ENCODE measurements at places on chromosomes 2 and 18.

GRCh38 chr2:240869109-240869955, 708 bp downstream of the AGXT start:
- DNase-seq = peak; percentile 33

- no peak for DNase-seq
Measured at GRCh38 chr2:227365833-227366232, 13.3 kb downstream of the TM4SF20 start.

DNA sequence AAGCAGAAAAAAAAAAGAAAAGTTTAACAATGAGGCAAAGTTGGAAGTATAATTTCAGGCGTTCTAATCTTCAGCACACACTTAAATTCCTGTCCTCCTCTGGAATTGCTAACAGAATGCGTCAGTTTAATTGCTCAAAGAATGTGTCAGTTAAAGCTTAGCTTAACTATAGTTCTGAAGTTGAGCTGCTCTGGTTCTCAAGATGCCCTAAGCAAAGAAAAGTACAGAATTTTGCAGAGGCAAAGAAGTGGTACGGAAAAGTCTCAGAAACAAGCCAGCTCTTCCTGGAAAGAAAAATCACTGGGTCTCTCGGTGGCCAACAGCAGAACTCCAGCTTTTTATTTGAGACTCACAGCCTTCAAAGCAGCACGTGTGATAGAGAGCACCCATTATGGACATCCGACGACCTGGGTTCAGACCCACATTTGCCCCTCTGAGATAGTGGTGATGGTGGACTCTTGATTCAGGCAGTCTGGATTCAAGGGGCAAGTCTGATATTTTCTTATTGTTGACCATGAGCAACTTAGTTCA, 22.2 kb upstream of the MYO3B start:
- DNase-seq = no peak

GRCh38 chr2:76506538-76506937, 795.8 kb upstream of the GCFC2 start:
- no peak for DNase-seq

- no peak for DNase-seq
Measured at GRCh38 chr2:96408616-96409015, 73.0 kb downstream of the NCAPH start.

DNA sequence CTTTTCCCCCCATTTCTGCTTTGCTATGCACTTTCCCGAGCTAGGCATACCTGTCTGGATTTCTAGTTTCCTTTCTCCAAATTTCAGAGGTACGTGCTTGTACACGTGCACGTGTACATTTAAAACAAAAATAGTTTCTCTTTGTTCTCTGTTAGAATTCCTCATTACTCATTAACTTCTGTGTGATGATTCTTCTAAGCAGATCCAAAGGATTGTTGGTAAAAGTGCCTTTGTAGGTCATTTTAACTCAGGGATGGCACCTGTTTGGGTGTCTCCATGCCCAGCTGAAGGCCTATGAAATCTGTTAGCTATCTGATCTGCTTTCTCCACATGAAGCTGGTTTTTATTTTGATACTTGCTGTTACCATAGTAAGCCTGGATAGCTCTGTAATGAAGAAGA, 264.3 kb downstream of the LPIN1 start:
- DNase-seq = no peak

- DNase-seq = no peak
Measured at GRCh38 chr2:20065885-20066602, 14.6 kb upstream of the LAPTM4A start.

DNA sequence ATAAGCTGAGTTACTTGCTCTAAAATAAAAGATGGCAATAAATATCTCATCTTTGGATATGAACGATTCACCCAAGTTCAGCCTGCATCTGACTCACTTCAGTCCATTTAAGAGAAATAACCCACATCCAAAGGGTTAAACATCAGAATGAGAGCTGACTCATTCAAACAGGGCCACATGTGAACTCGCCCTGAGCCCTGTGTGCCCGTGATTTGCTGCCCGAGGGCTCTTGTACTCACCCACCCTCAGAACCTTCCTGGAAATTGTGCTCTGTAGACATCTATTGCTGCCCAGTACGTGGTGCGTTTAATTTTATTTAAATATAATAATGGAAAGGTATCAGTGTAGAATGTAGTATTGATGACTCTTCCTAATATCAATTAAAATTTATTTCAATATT, 66.9 kb upstream of the RBM44 start:
- DNase-seq = no peak

- no peak for DNase-seq
Measured at GRCh38 chr2:20561637-20562454, 89.1 kb downstream of the HS1BP3 start.

- DNase-seq = no peak
Measured at GRCh38 chr18:49070552-49070951, 119.8 kb upstream of the SMAD7 start.

GRCh38 chr18:45373286-45373880, 241.9 kb upstream of the SLC14A2 start:
- DNase-seq = no peak

DNA sequence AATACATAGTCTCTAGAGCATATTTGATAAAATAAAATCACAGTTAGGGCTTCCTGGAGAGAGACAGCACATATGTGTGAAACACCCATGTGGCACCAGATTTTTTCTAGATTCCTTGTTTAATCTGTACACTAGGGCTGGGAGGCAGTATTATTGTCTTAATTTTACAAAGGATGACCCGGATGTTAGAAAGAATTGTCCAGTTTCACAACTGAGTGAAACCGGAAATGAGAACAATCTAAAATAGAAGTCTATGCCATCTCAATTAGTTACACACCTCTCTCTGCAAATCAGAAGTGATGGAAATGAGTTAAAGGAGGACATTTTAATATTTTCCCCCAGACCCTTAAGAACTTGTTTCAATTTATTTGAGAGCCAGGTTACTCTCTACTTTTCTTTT, 463.7 kb upstream of the DSEL start:
- no peak for DNase-seq

GRCh38 chr18:49682173-49682802, 120.4 kb downstream of the LIPG start:
- no peak for DNase-seq

- no peak for DNase-seq
Measured at GRCh38 chr2:58138396-58139030, 91.9 kb downstream of the VRK2 start.

GRCh38 chr2:237405605-237406004, 8.4 kb downstream of the COL6A3 start:
- DNase-seq = no peak

GRCh38 chr2:103327386-103327785, 565.6 kb downstream of the TMEM182 start:
- DNase-seq = no peak

DNA sequence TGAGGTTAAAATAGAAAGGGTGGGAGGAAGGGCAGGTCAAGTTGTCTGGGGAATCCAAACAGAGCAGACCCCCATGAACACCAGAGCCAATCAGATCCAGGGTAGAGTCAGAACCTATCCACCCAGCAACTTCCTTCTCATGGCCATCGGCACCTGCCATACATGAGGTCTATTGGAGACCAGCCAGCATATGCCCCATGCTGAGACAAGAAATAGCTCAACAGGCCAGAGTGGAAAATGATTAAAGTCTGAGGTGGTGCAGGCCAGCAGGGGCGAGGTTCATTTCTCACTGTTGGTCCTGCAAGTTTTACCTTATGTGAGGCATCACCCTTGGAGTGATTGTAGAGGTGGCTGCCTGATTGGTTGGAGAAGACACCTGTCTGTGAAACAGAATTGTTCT, 89.2 kb downstream of the LONRF2 start:
- no peak for DNase-seq

GRCh38 chr2:221943076-221943810, 355.6 kb downstream of the PAX3 start:
- no peak for DNase-seq

GRCh38 chr2:143645921-143646645, 516.9 kb downstream of the ARHGAP15 start:
- no peak for DNase-seq

DNA sequence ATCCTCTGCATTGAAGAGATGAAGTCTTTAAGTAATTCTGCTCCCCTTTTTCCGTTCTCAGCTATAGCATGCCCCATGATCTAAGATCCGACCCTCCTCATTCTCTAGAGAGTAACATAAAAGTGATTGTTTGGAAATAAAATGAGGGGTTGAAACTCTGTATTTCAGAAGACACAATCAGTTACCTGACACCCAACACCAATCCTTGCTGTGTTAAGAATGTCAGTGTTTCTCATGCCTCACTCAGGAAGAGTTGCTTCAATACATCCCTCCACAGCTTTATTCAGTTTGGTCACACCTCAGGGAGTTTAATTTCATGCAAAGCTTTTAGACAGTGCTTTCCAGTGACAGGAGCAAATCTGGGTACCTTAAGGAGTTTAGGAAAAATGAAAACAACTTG, 49.9 kb upstream of the RBBP8 start:
- DNase-seq = no peak

DNA sequence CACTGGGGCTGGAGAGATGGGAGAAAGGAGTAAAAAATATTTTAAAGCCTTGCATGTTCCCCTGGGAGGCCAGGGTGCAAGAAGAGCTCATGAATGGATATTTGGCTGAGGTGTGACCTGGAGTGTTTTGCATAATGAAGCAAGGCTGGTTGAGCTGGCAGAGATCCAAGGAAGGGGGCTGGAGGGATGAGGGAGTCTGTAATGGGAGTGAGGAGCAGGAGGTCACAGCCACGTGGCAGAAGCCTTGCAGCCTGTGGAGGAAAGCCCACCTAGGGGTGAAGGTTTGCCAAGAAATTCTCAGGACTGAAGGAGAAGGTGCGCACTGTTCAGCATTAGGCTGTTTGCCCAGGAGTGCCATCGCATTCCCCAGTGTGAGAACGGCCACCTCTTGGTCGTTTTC, 40.3 kb upstream of the ATP8B1 start:
- no peak for DNase-seq

DNA sequence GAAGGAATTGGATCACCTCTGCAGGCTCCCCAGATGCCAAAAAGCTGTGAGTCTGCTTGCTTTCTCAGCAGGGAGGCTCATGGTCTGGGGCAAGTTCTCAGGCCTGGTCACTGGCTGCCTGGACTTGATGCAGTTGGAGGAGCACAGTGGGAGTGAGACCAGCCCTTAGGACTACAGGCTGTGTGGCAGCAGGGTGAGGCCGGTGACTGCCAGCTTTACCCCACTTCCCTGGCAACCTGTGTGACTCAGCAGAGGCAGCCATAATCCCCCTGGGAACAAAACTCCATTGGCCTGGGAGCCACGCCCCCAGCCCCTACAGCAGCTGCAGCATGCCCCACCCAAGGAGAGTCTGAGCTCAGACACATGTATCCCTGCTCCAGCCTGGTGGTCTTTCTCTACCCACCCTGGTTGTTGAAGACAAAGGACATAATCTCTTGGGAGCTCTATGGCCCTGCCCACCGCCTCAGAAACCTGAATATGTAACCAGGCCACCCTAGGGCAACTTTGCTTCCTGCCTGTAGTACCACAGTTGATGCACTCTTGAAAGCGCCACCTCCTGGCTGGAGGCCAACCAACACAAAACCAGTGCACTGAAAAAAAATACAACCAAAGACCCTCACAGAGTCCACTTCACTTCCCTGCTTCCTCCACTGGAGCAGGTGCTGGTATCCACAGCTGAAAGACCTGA, 106.8 kb upstream of the SPATS2L start:
- DNase-seq = no peak
